Left ventricle myocardium superior (tissue), 1 donor: ENCODE measurements at places on chromosomes 2 and 18.

DNA sequence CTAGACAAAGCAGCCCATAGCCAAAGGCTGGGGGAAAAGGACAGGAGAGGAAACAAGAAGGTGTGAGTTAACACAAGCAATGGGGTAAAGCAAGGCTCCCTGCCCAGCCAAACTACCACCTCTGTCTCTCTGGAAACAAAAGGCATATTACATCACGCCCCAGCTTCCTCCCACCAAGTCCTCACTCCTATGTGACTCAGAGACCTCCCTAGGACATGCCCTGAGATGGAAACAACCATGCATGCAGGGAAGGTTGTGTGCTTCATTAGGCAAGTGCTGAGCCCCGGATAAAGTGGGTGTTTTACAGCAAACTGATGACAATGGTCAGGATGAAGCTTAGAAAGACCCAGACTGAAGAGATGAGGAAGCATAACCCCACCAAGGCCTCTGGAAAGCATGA is 9.0 kb upstream of the ATRAID start:
- no peak for DNase-seq

DNA sequence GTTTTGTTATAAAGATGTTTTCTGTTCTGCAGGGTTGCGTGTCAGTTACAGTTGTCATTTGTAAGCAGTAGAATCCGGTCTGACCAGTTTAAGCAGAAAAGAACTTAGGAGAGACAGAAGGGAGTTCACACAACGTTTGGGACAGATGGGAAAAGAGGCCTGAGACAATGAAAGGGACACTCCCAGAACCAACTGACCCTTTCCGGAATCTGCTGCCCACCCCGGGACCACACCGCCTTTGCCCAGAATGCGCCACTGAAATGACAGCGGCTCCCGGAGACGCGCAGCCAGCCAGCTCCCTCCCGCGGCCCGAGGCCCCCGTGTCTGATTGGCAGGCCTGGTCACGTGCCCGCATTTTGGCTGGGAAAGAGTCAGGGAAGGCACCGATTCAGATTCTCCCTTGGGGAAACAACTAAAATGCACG is 244.6 kb downstream of the BCL2 start:
- peak; percentile 90 for DNase-seq

- DNase-seq = no peak
Measured at GRCh38 chr2:12980817-12981216, 264.1 kb downstream of the TRIB2 start.

DNA sequence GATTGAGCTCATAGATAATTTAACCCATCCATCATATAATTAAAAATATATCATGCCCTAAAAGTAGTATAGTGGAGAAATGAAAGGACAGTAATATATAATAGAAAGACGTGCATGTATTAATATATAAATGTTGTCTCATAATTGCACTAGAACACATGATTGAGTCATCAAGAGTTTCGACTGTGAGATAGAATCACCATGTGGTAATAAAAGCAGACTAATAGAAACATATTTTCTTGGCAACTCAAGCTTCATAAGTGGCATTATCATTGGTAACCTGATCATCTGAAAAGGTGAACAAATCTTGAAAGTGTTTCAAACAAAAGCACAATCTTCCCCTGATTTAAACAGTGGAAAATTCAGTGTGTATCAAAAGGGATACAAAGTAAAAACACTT is 188.8 kb downstream of the CYRIA start:
- no peak for DNase-seq

GRCh38 chr18:47062471-47062870 is 27.1 kb upstream of the ELOA2 start:
- no peak for DNase-seq
